Glutamatergic neuron (in vitro differentiated cells): ENCODE measurements at places on chromosomes 11 and 22.

GRCh38 chr22:40499209-40499623, 128.8 kb downstream of the SGSM3 start:
- no peak for DNase-seq

DNA sequence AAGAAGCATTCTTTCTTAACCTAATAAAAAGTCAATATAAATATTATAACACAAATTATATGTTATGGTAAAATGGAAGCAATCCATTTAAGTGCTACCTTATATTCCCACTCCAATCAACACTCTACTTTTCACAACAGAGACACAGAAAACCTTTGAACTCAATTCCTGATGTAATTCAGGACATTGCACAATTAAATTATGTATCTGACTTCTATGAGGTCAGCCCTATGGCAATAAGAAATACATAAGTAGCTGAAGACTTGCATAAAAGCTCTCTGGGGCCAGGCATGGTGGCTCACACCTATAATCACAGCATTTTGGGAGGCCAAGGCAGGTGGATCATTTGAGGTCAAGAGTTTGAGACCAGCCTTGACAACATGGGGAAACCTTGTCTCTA, 6.8 kb downstream of the OR4D10 start:
- no peak for DNase-seq

DNA sequence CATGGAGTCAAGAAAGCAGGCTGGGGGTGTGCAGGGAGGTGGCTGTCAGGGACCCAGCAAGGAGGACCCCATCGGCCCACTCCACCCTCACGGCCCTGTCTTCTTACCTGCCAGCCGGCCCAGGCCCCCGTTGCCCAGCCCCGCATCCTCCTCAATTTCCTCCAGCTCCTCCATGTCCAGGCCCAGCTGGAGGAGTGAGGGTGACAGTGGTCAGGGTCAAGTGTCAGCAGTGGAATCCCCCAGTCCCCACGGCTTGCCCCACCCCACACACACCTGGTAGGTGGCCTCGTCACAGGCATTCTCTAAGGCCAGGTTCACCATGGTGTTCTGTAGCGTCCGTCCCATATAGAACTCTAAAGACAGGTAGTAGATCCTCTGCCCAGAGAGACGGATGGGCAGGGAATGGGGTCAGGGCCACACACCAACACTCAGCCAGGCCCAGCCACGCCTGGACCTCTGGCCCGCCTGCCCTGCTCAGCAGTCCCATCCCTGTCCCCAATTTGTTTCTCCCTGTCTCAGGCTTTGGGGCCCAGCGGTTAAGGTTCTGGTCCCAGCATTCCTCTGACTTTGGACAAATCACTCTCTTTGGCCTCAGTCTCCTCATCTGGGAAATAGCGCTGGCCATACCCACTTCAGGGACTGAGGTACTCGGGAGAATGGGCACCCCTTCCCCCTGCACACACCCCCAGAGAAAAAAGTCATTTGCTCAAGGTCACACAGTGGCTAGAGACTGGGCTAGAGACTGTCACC, 1.3 kb downstream of the PYGM start:
- no peak for DNase-seq

- no peak for DNase-seq
Observed at GRCh38 chr11:102640946-102641345, 15.8 kb upstream of the MMP20 start.

GRCh38 chr22:38398609-38399461, 56.2 kb downstream of the KCNJ4 start:
- peak; percentile 90 for DNase-seq

DNA sequence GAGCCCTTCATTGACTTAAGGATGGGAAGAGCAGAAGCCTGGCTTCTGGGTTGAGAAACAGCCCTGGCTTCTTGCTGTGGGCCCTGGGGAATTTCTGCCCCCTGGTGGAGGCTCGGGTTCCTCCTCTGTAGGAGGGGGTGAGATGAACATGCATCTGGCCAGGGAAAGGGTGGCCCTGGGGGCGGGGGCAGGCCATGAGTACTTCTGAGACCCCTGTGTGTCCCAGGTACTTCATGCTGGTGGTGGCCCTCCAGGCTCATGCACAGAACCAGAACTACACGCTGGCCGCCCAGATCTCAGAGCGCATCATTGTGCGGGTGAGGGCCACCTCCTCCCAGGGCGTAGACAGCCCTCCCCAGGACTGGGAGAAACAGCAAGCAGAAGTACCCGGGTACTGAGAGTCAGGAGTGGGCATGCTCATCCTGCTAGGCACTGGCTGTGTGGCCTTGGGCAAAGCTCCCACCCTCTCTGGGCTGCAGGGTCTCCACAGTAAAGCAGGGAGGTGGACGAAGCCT, 15.8 kb downstream of the TMEM258 start:
- peak; percentile 69 for DNase-seq

- DNase-seq = no peak
Observed at GRCh38 chr11:50174189-50174588, 141.5 kb downstream of the OR4C45 start.

- peak; percentile 45 for DNase-seq
Observed at GRCh38 chr11:118608360-118609227, 1.2 kb downstream of the PHLDB1 start.

GRCh38 chr11:12469451-12469850, 92.1 kb downstream of the PARVA start:
- no peak for DNase-seq

GRCh38 chr11:91641153-91641552, 583.5 kb upstream of the FAT3 start:
- no peak for DNase-seq

DNA sequence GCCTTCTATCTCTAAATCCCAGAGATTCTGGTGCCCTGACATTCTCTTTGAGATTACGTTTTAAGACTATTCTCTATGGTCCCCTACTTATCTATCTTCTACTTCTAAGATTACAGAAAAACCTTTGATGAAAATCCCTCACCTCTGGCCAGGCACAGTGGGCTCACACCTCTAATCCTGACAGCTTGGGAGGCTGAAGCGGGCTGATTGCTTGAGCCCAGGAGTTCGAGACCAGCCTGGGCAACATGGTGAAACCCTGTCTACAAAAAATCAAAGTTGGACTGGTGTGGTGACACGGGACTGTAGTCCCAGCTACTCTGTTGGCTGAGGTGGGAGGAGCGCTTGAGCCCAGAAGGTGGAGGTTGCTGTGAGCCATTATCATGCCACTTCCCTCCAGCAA, 14.4 kb downstream of the NUP98 start:
- DNase-seq = no peak

GRCh38 chr11:23976426-23976825, 520.4 kb upstream of the LUZP2 start:
- DNase-seq = no peak

GRCh38 chr11:65958774-65959420, 2.6 kb upstream of the SART1 start:
- DNase-seq = no peak

DNA sequence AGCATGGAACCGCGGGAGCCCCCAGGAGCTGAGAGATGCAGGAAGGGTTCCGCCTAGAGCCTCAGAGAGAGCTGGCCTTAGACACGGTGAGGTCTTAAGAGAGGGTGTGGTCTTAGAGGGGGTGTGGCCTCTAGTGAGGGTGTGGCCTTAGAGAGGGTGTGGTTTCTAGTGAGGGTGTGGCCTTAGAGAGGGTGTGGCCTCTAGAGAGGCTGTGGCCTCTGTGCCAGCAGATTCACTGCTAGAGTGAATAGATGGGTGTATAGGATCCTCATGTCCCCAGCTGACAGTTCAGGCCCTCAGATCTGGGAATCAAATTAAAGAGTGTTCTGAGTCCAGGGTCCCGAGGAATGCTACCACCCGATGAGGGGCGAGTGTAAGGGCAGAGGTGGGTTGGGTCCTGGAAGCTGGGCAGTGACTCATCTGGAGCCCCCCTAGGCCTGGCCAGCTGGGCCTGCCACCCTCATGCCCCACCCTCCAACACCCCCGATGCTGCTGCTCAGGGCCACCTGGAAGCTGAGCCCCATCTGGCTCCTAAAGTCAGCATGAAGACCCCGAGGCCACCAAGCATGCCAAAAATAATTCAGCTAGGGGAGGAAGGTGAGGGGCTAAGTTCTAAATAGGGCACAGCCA, 49.5 kb downstream of the IGF2 start:
- no peak for DNase-seq
